ENCODE measurements at places on chromosomes 1 and 21. TPM values are rescaled to one million over a fixed set of nuclear protein-coding genes. Genes with fewer than 3 reads are reported as not detected.

The SLC35F3 gene
- polyA plus RNA-seq = 0.21 TPM

The TMPRSS2 gene
- polyA plus RNA-seq = not detected

The LRRC38 gene
- not detected for polyA plus RNA-seq

The COL11A1 gene
- not detected for polyA plus RNA-seq

The ACOT11 gene
- polyA plus RNA-seq = 0.09 TPM

The RHD gene
- 0.46 TPM for polyA plus RNA-seq

The VAV3 gene
- polyA plus RNA-seq = 13.7 TPM

The NEXN gene
- 0.84 TPM for polyA plus RNA-seq

The LINGO4 gene
- polyA plus RNA-seq = 0.28 TPM

The ELK4 gene
- polyA plus RNA-seq = 6.1 TPM

The CFAP74 gene
- not detected for polyA plus RNA-seq
